ENCODE measurements at places on chromosomes 2 and 18.

- no peak for DNase-seq
Observed at GRCh38 chr18:78146136-78147085, 833.2 kb upstream of the SALL3 start.

DNA sequence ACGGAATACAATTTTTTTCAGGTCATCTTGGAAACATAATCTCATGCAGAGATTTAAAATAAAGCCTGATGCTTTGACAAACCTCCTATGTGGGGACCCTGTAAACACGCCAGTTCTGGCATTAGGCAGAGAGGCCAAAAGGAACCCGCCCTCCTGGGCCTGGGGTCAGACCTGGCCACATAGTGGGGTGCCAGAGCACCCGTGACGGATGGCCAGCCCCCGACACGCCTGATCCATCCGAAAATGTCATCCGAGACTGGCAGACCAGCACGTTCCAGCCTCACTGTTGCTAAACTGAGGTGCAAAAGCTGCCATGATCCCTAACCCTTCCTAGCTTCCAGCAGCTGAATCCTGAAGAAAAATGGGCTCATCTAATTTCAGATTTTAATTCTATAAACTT, 222.6 kb upstream of the SALL3 start:
- no peak for DNase-seq

GRCh38 chr2:240832921-240833494, 13.0 kb upstream of the KIF1A start:
- no peak for DNase-seq

DNA sequence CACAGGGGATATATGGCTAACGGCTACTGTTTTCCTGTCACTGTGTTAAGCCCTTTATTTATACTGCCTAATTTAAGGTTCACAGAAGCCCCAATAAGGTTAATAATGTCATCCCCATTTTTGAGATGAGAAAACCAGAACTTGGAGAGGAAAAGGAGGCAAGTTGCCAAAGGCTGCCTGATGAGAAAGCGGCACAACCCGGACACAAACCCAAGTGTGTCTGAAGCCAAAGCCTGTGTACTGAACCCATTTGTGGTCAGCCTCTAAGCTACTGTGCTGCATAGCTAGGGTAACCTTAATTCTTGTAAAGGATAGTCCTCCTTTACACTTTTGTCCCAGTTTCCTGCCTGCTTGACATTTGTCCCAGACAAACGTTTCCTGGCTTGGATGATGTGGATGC, 954.7 kb upstream of the FANCL start:
- DNase-seq = no peak

DNA sequence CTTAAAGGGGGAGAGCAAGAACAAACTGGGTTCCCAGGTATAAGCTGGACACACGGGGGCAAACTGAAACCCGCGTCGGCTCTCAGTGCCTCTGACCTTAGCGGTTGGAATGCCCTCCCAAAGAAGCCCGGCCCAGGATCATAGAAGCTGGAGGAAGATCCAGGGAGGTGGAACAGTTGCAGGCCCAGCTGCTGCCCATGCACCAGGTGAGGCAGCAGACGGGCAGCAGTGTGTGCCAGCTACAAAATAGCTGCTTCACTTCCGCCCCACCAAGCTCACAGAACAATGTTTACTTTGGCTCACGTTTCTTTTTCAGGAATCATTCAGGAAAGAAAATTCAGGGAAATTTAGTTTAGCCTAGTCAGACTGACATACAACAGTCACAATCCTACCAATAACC, 3.9 kb upstream of the ERMN start:
- no peak for DNase-seq

GRCh38 chr2:20103530-20103929, 52.1 kb upstream of the LAPTM4A start:
- no peak for DNase-seq
